ENCODE measurements at places on chromosomes 3 and 15. TPM values are rescaled to one million over a fixed set of nuclear protein-coding genes. Genes with fewer than 3 reads are reported as not detected.

Gene DPPA2
- not detected for polyA plus RNA-seq

Gene PLCH1
- 3.5 TPM for polyA plus RNA-seq

Gene C2CD4A
- polyA plus RNA-seq: 0.31 TPM

Gene DOCK3
- not detected for polyA plus RNA-seq

Gene AQP9
- 6.0 TPM for polyA plus RNA-seq

Gene EOGT
- 7.2 TPM for polyA plus RNA-seq

Gene CALML4
- polyA plus RNA-seq: 9.8 TPM

Gene TM6SF1
- polyA plus RNA-seq: 0.75 TPM

Gene SMAD3
- polyA plus RNA-seq: 6.8 TPM

Gene PPP1R14D
- polyA plus RNA-seq: 0.63 TPM

Gene GABRR3
- not detected for polyA plus RNA-seq

Gene CHMP2B
- 27.3 TPM for polyA plus RNA-seq

Gene GOLGA8J
- not detected for polyA plus RNA-seq

Gene CPEB1
- 1.2 TPM for polyA plus RNA-seq

Gene MAP1A
- polyA plus RNA-seq: 1.4 TPM

Gene COL6A5
- 0.05 TPM for polyA plus RNA-seq

Gene ZPLD1
- polyA plus RNA-seq: not detected

Gene MKRN3
- polyA plus RNA-seq: not detected

Gene CFAP100
- not detected for polyA plus RNA-seq

Gene HYPK
- 12.9 TPM for polyA plus RNA-seq

Gene PLOD2
- polyA plus RNA-seq: 20.3 TPM

Gene GABRB3
- polyA plus RNA-seq: 1.7 TPM

Gene CD80
- 0.19 TPM for polyA plus RNA-seq

Gene ZNF80
- polyA plus RNA-seq: not detected
